T-helper 2 cell (primary cell): ENCODE measurements at places on chromosomes 7 and 10.

GRCh38 chr10:33295851-33296250 is 38.6 kb downstream of the NRP1 start:
- DNase-seq = no peak

DNA sequence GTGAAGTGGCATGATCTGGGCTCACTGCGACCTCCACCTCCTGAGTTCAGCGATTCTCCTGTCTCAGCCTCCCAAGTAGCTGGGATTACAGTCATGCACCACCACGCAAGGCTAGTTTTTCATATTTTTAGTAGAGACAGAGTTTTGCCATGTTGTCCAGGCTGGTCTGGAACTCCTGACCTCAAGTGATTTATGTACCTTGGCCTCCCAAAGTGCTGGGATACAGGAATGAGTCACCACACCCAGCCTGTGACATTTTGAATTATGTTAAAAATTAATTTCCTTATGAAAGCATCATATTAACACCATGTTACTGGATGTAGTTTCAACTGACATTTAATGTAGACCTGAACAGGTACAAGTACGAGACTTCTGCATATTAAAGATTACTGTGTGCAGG is 24.3 kb downstream of the ABCB4 start:
- no peak for DNase-seq

DNA sequence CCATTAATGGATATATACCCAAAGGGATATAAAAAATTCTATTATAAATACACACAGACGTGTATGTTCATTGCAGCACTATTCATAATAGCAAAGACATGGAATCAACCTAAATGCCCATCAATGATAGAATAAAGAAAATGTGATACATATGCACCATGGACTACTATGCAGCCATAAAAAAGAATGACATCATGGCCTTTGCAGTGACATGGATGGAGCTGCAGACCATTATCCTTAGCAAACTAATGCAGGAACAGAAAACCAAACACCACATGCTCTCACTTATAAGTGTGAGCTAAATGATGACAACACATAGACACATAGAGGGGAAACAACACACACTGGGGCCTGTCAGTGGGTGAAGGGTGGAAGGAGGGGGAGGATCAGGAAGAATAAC is 33.0 kb downstream of the POLR1F start:
- DNase-seq = no peak

DNA sequence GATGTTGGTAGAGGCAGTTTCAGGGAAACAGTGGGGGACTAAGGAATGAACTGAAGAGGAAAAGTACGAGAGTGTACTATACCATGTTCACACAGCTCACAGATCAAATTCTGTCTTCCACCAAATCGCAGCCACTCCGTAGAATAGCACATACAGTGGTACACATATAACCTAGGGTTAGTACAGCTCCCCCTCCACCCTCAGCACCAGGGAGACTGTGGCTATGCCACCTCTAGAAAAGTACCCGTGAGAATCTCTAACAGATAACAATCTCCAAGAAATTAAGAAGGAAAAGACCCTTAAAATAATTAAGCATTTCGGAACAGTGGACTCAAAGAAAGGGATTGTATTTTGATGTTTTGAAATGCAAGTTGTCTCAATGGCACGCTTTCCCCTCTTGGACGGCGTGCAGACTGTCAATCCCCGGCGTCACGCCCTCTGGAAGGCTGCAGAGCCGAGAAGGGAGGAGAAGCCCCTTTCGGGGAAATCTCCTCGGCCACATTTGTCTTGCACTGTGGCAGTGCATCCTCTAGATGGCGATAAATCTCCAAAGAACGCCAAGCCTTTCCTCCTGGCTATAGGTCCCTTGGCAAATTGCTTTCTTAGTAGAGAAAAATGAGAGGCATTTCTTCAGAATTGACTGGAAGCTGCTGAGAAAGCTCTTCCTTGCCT is 345.0 kb downstream of the REEP3 start:
- no peak for DNase-seq

GRCh38 chr10:17445400-17445998 is 8.9 kb downstream of the ST8SIA6 start:
- DNase-seq = no peak
